ENCODE measurements at places on chromosomes 6 and 20.

DNA sequence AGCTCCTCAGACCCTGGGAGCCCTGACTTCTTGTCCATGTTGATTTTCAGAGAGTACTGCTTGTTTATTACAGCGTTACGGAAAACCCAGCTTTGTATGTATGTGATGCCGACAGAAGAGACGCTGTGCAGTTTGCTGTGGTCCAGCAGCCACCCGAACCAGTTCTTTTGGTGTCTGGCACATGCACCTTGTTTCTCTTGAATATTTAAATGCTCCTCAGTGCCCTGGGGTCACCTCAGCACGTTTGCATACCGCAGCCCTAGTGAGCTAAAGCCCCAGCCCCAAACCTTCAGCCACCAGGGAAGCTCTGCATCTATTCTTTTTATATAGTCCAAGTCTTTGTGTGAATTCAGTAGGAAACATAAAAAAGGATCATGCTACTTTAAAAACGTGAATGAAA, 39.9 kb downstream of the AFDN start:
- no peak for DNase-seq

DNA sequence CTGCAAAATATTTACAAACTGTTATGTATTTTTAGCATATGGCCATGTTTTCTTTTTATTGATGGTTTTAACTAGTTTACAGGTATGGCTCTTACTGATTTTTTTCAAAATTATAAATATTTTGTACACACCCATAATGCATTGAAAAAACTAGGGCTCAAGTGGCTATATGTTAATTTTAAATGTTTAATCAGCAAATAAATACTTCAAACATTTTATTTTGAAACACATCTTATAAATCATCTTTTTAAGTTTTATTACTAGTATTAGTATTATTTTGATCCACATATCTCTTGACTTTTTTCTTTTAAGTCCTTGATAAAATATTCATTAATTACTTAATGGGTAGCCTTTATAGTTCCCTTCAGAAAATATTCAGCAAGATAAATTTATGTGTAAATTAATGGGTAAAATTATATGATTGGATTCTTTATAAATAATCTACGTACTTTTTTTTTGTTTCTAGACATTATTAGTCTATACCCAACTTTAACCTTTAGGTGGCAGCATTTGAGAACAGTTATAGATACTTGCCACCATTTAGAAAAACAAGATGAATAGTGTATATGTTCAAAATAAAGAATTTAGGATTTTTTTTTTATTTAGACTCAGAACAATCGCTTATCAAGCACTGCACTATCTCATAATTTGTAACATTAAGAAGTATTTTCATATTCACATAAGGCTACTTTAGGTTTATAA, 241.9 kb downstream of the ADGRB3 start:
- peak; percentile 47 for DNase-seq

DNA sequence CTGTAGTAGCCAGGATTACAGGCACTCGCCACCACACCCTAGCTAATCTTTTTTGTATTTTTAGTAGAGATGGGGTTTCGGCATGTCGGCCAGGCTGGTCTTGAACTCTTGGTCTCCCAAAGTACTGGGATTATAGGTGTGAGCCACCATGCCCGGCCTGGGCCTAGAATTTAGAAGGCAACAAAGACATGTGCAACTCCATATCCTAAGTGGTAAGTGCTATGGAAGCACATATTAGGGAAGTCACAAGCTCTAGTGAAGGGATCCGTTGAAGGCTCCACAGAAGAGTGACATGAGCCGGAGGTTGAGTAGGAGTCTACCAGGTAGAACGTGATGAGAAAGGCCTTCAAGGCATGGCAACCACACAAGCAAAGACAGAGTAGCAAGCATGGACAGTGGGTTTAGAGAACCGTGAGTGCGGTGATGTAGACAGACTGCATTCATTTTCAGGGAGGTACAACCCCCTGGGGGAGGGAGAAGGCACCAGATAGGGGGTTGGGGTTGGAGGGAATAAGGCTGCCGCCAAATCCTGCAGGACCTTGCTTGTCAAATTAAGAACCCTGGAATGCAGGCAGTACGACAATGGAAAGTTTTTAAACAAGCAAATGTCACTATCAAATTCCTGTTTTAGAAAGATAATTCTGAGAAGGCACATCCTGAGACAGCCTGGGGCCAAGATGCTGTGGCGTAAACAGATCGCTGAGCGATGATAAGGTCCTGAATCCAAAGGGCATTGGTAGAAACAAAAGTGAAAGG, 50.2 kb downstream of the ARHGAP18 start:
- DNase-seq: peak; percentile 84

DNA sequence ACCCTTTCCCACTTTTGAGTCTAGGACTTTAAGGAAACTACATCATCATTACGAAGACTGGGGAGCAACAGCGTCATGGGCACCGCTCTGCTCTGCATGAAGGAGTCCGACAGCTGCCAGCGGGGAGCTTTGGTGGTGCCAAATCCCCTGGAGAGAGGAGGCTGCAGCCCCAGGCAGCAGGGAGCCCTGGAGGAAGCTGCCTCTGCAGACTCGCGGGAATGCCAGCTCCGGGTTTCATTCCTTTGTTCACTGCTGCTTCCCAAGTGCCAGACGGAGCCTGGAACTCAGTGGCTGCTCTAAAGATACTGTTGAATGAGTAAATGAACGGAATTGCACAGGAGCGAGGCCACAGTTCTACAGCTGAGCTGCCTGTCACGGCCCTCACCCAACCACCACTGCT, 196.5 kb upstream of the THBS2 start:
- DNase-seq: peak; percentile 31

DNA sequence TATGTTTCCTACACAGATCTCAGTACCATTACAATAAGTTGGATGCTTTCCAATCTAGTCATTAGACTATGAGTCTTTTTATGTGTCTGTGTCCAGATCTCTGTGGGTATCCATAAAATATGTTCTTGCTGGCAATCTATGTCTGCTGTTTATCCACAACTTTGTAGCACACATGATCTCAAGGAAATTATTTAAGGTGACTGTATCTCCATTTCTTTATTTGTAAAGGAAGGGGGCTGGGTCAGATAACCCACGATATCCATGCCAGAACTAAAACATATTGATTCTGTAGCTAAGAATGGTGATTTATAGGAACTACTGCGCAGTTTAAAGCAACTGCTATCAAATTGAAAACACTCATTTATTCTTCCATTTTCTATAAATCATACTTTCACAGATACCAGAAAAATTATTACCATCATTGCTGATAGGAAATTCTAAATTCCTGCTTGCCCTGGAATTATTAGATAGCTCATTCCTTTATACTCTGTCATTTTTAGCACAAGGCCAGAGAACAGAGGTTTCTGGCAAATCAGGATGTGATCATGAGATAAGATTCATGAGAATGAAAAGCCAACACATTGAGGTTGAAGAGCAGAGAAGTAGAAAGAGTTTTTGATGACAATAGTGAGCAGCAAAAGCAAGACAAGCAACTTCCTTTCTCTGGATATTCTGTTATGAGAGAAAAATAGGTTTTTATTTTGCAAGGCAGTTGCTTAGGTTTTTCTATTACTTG, 851.4 kb upstream of the CITED2 start:
- DNase-seq: peak; percentile 84

- peak; percentile 63 for DNase-seq
Observed at GRCh38 chr6:23269436-23269835, 700.1 kb downstream of the HDGFL1 start.

DNA sequence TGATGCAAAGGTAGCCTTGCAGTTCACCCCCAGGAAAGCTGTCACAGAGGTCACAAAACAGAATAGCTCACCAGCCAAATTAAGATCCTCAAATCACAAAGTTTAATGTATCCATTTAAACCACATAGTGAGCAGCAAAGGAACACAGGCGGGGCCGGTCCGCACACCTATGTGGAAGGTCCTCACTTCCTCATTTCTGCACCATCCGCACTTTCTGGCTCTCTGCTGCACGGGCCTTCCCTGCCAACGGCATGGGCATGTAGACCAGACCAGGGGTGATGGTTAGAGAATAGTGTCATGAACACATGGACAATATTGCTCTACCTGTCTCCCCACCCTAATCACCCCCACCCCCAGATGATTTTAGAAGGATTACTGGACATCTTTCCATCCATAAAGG, 12.1 kb upstream of the TBXT start:
- no peak for DNase-seq

- DNase-seq: no peak
Observed at GRCh38 chr6:156613996-156614395, 163.2 kb upstream of the ARID1B start.

DNA sequence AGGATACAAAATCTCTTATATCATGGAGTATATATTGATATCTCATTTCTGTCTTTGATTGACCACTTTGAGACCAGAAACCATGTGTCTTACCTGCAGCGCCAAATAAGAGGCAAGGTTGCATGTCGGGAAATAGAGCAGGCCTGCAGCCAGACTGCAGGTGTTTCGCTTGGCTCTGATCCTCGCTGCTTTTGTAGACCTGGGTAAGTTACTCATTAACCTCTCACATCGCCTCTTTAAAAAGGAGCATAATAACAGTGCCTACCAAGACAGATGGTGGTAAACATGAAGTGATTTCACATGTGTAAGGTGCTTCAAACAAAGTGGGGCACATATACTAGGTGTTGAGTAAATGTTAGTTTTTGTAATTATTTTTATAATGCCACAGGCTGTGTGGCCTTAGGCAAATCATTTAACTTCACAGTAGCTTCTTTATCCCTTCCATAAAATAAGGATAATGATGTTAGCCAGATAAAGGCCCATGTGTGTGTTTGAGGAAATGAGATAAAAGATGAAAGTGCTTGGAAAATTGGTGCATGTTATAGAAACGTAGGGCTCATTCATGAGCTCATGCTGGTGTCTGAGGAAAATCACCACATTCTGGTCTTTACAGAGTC, 248.8 kb upstream of the MAP3K7 start:
- no peak for DNase-seq

DNA sequence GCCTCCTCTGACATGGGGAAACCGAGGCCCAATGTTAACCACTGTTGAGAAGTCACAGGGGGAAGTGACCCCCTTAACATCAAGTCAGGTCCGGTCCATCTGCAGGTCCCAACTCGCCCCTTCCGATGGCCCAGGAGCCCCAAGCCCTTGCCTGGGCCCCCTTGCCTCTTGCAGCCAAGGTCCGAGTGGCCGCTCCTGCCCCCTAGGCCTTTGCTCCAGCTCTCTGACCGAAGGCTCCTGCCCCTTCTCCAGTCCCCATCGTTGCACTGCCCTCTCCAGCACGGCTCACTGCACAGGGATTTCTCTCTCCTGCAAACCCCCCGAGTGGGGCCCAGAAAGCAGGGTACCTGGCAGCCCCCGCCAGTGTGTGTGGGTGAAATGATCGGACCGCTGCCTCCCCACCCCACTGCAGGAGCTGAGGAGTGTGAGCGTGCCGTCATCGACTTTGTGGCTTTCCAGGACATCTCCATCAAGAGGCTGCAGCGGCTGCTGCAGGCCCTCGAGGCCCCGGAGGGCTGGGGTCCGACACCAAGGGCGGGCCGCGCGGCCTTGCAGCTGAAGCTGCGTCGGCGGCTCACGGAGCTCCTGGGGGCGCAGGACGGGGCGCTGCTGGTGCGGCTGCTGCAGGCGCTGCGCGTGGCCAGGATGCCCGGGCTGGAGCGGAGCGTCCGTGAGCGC, 1.6 kb downstream of the TNFRSF6B start:
- no peak for DNase-seq

DNA sequence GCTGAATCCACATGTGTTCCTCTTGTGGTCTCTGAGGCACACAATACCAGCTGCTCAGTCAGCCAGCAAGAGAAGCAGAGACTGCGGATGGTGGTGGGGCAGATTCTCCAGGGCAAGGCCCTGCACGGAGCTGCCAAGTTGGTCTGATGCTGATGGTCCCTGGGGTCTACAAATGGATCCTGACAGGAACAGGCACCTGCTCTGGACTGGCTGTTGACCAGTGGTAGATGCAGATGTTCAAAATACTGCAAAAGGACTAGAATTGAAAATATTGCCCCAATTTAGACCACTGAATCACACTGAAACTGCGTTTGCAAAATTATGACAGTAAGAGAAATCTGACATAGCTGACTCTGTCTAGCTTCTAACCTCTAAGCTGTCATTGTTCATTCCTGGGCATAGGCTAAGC, 29.6 kb upstream of the TUBB2A start:
- DNase-seq: no peak

DNA sequence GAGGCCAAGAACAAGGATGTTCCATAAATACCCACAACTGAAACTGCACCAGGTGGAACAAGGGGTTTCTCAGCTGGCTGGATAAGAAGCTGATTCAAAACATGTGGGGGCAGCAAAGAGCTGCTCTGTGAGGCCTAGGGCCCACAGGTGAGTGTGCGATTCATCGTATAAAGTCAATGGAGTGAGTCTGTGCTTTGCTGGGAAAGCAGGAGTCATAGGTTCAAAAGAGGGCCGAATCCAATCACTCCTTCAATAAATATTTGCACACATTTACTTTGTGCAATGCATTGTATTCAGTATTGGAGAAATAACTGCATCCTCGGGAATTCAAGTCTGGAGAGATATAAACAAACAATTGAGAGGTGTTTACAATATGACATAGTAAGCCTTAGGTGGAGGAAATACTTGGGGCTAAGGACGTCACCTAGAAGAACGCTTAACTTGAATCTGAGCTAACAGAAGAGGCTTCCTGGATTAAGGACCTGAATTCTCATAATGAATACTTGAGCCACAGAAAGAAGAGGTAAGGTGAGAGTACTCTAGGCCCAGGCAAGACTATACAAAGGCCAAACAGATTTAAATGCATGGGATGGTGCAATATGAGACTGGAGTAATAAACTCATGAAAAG, 83.7 kb upstream of the TMEM30A start:
- peak; percentile 63 for DNase-seq

GRCh38 chr20:4151991-4152695, 136.8 kb upstream of the RNF24 start:
- DNase-seq: no peak

GRCh38 chr6:18212231-18212630, 52.1 kb downstream of the DEK start:
- DNase-seq: no peak

DNA sequence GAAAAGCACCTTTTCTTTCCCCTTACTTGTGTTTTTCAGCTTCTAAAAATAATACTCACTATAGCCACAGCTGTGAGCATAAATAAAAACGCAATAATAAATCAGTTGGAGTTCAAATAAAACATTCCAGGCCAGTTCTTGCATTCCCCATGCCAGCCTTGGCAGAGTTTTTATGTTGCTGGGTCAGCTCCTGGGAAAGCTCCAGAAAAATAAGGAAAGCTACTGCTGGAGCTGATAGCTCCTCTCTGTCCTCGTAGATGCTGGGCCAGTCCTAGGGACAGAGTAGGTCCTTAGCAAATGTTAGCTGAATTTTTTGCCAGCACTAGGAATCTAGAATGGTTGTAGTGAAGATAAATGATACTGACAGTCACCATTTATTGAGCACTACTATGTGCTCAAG, 389.0 kb upstream of the SYNCRIP start:
- DNase-seq: no peak

DNA sequence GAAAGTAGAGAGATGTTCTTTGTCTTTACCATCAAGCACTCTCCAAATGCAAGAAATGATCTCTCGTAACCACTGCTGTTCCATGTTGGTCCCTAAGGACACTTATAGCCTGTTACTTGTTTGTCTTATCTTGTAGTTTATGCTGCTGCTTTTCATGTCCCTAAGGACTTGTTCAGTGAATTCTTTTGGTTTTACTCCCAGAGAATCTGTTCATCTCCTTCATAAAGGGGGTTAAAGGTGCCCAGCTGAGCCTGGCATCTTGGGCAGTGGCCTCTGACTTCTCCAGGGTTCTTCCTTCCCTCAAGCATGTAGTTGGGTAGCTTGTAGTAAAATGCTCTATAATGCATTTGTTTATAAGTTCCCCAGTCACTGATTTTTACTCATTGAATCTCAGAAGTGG, 864 bp upstream of the PKIG start:
- no peak for DNase-seq
